ENCODE measurements at places on chromosomes 2 and 18. TPM values are rescaled to one million over a fixed set of nuclear protein-coding genes. Genes with fewer than 3 reads are reported as not detected.

Gene SIGLEC15
- not detected for total RNA-seq

Gene ANKRD30BL
- not detected for total RNA-seq

Gene NHEJ1
- 20.0 TPM for total RNA-seq

Gene ATL2
- 21.4 TPM for total RNA-seq

Gene SP140
- total RNA-seq, result not detected

Gene PTPRN
- total RNA-seq, result 4.6 TPM

Gene ESPNL
- 5.0 TPM for total RNA-seq

Gene ST8SIA3
- total RNA-seq, result not detected

Gene SGPP2
- total RNA-seq, result not detected

Gene REG3A
- total RNA-seq, result not detected

Gene CRYGD
- total RNA-seq, result not detected

Gene SERPINB13
- not detected for total RNA-seq

Gene HPCAL1
- total RNA-seq, result 73.9 TPM

Gene ROCK2
- total RNA-seq, result 21.0 TPM

Gene RTKN
- 11.8 TPM for total RNA-seq

Gene TRIM54
- total RNA-seq, result not detected

Gene AQP12B
- not detected for total RNA-seq

Gene FAP
- total RNA-seq, result 62.3 TPM

Gene GNAL
- 1.3 TPM for total RNA-seq

Gene RAB6C
- total RNA-seq, result not detected

Gene MC2R
- not detected for total RNA-seq

Gene MYO3B
- not detected for total RNA-seq

Gene CFAP65
- not detected for total RNA-seq
